ENCODE measurements at places on chromosomes 2 and 18. TPM values are rescaled to one million over a fixed set of nuclear protein-coding genes. Genes with fewer than 3 reads are reported as not detected.

DNA sequence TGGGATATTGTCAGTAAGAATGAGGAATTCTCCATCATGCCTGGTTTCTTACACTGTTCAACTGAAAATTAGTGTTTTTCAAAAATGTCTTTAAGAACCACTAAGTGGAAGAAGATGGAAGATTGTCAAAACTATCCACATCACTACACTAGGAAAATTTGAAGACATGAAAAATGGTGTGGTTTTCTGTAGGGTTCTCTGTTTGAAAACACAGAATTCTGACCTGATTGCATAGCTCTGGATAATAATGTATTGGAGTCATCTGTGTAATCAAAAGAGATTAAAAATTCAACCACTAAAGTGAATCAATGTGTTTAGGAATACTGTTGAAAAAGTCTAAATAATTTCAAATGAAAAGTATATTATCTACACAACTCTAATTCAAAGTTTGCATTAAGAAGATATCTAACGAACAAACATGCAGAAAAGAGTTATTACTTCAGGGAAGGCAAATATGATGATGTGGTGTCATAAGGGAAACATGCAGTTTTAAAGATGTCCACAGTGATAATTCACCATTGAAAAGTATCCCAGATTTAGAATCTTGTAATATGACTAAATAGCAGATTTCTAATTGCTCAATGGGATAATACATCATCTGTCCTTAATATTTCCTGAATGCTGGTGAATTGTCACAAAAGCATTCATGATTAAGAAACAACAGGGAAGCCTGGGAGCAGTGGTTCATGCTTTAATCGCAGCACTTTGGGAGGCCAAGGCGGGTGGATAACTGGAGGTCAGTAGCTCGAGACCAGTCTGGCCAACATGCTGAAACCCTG is 116.9 kb downstream of the ERBB4 start:
- no peak overlapping the region for H3K27ac ChIP-seq
- no peaks in the 10 kb centered on the region for H3K27me3 ChIP-seq
- no peak overlapping the region for H3K4me3 ChIP-seq
- H3K36me3 ChIP-seq, result peaks cover 4% of the 10 kb centered on the region
- H3K4me1 ChIP-seq, result no peaks in the 10 kb centered on the region

DNA sequence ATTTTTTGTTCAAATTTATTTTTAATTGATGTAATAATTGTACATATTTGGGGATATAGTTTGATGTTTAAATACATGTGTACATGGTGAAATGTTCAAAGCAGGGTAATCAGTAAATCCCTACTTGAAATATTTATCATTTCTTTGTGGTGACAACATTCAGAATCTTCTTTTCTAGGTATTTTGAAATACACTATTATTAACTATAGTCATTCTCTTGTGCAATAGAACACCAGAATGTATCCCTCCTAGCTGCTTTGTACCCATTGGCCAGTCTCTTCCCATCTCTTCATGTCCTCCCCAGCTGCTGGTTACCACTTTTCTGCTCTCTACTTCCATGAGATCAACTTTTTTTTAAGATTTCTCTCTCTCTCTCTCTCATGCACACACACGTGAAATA is 126.5 kb downstream of the ZNF407 start:
- H3K4me3 ChIP-seq, result no peak overlapping the region
- H3K36me3 ChIP-seq, result peaks cover 22% of the 10 kb centered on the region
- DNase-seq, result no peak
- H3K27ac ChIP-seq, result no peak overlapping the region

GRCh38 chr2:120133572-120134244 is 89.5 kb downstream of the TMEM185B start:
- peaks cover 36% of the 10 kb centered on the region for H3K4me1 ChIP-seq
- no peak for DNase-seq

DNA sequence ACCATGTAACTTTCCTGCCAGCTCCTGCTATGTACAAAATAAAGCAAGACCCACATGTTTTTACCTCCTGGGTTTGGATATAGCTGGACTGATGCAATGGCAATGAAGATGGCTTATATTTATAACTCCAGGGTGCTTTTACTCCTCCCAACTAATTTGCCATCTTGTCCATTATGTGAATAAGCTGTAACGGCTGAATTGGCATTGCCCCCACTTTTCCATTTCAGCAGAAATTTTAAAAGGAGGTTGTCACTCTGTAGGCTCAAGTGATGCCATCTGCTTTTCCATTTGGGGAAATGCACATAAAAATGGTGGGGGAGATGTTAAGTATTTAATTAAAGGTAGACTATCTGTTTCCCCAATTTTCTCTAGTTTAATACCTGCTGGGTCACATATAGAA is 345.5 kb downstream of the ERBB4 start:
- no peak overlapping the region for H3K27ac ChIP-seq
- no peaks in the 10 kb centered on the region for H3K27me3 ChIP-seq
- H3K4me3 ChIP-seq, result no peak overlapping the region
- DNase-seq, result no peak

GRCh38 chr18:79489899-79490625 is 94.3 kb downstream of the NFATC1 start:
- DNase-seq, result no peak
- no peak overlapping the region for H3K27ac ChIP-seq
- peaks cover 4% of the 10 kb centered on the region for H3K4me1 ChIP-seq
- no peak overlapping the region for H3K4me3 ChIP-seq
- H3K27me3 ChIP-seq, result no peaks in the 10 kb centered on the region

- no peak for DNase-seq
- H3K4me3 ChIP-seq, result no peak overlapping the region
- H3K4me1 ChIP-seq, result no peaks in the 10 kb centered on the region
- no peak overlapping the region for H3K27ac ChIP-seq
- H3K36me3 ChIP-seq, result no peaks in the 10 kb centered on the region
Observed at GRCh38 chr2:220433131-220433530, 805.7 kb downstream of the SLC4A3 start.

Gene DAPL1
- total RNA-seq, result not detected

Gene GREB1
- 22.9 TPM for total RNA-seq

Data from mesothelial cell of epicardium (in vitro differentiated cells).